ENCODE measurements at places on chromosomes 7 and 10. TPM values are rescaled to one million over a fixed set of nuclear protein-coding genes. Genes with fewer than 3 reads are reported as not detected.

MEST gene
- total RNA-seq, result 4.8 TPM

CPA2 gene
- total RNA-seq, result not detected

DNA sequence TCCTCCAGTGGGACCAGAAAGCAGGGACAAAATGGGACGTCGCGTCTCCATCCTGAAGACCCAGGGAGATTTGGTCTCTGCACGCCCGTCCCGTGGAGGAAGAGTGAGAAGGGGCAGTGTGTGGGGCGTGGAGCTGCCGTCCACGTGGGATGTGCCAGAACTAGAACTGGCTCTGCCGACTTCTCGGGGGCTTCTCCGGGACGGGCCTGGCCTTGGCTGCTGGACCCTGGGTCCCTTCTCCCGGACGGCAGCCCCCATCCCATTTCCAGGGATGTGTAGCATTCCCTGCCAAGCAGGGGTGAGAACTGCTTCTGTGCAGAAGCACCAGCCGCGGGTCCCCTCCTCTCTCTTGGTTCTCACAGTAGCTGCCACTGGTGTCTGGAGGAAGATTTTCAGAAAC, 18.8 kb upstream of the DPYSL4 start:
- peaks cover 14% of the 10 kb centered on the region for H3K4me1 ChIP-seq
- no peaks in the 10 kb centered on the region for H3K36me3 ChIP-seq
- H3K4me3 ChIP-seq, result no peak overlapping the region
- no peaks in the 10 kb centered on the region for H3K27me3 ChIP-seq
- DNase-seq, result no peak

DNA sequence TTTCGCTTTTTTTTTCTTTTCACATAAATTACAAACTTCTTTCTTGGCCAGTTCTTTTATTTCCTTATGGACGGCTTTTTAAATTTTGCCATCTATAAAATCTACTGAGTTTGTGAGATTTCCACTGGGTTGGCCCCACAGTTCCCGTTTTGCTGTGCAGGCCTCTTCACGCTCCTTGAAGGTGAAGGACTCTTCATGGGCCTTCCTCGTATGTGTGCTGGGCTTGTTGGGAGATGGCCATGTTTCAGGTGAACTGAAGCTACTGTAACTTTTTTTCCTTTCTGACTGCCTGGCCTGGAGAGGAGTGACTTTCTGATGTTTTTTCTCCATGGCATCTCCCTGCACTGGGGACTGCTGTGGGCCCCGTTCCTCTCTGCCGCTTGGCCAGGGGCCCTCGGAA, 262.4 kb downstream of the COBL start:
- DNase-seq, result no peak
- H3K4me3 ChIP-seq, result no peak overlapping the region
- H3K27ac ChIP-seq, result no peak overlapping the region
- no peaks in the 10 kb centered on the region for H3K36me3 ChIP-seq

FGFR2 gene
- total RNA-seq, result not detected

DNA sequence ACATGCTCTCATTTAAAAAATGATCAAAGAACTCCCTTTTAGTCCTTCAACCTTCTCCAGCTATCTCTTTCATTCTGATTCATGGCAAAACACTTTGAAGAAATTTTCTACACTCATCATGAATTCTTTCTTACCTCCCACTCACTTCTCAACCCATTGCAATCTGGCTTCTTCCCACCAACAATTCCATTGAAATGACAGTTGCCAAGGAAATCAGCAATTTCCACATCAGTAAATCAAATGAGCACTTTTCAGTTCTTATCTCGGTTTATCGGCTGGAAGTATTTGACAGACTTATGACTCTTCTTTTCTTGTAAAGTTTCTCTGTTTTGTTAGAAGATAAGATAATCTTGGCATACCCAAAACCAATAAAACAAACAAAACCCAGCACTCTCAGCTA, 99.1 kb upstream of the CACNA2D1 start:
- no peaks in the 10 kb centered on the region for H3K36me3 ChIP-seq
- no peaks in the 10 kb centered on the region for H3K27me3 ChIP-seq
- H3K4me3 ChIP-seq, result no peak overlapping the region

- H3K36me3 ChIP-seq, result no peaks in the 10 kb centered on the region
- H3K4me3 ChIP-seq, result no peak overlapping the region
- peaks cover 4% of the 10 kb centered on the region for H3K27me3 ChIP-seq
- H3K27ac ChIP-seq, result no peak overlapping the region
- no peaks in the 10 kb centered on the region for H3K4me1 ChIP-seq
Observed at GRCh38 chr10:51986516-51986915, 287.1 kb upstream of the CSTF2T start.

DNA sequence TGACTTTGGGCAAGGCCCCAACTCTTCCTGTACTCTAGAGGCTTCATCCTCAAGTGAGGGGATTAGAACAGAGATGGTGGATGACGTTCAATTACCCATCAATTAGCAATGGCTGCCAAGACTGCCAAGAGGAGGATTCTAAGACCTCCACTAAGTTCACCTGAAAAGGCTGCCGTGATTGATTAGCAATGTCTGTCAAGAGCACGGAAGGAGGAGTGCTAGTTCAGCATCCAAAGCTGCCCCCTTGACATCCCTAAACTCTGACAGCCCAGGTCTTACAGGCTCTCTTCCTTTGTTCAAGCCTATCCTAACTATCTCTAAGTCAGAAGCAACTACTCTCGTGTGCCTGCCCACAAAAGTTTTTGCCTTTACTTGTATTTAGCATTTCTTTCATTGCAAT, 68.4 kb downstream of the FAM53B start:
- peaks cover 87% of the 10 kb centered on the region for H3K4me1 ChIP-seq
- no peak for DNase-seq
- H3K27ac ChIP-seq, result no peak overlapping the region
- no peaks in the 10 kb centered on the region for H3K27me3 ChIP-seq

DNA sequence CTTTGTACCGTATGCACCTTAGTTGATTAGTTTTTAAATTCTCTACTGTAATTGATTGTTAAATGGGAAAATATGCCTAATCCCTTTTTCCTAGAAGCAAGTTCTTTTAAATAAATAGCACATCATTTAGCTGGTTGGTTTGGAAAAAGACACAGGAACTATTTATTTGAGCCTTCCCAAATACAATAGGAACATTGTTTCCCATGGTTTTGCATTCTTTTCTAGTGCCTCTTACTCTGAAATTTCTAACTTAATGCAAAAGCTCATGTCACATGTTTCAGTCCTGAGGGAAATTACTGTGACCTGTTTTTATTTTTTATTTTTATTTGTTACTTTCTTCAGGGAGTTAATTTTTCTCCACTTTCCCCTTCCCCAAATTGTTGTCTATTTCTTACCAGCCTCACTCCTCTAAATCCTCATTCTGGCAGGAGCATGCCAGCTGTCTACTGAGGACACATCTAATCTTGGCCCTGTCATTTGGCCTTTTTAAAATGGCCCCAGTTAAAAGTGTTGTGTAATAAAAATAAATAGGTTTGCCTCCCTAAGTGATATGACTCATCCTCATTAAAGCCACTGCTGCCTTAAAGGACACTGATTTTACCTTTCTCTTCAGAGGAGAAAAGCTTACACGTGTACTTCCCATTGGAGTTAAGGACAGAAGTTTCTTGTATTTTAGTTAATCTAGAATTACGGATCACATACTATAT, 94.5 kb downstream of the PPP1R3A start:
- H3K36me3 ChIP-seq, result no peaks in the 10 kb centered on the region
- DNase-seq, result no peak
- H3K27me3 ChIP-seq, result no peaks in the 10 kb centered on the region
- H3K27ac ChIP-seq, result no peak overlapping the region

DMTF1 gene
- 90.0 TPM for total RNA-seq

GRCh38 chr7:15571301-15571878, 9.6 kb upstream of the AGMO start:
- no peak overlapping the region for H3K27ac ChIP-seq
- H3K4me3 ChIP-seq, result no peak overlapping the region
- no peaks in the 10 kb centered on the region for H3K27me3 ChIP-seq
- no peaks in the 10 kb centered on the region for H3K36me3 ChIP-seq

- DNase-seq, result no peak
- H3K27ac ChIP-seq, result no peak overlapping the region
- H3K36me3 ChIP-seq, result no peaks in the 10 kb centered on the region
- H3K27me3 ChIP-seq, result no peaks in the 10 kb centered on the region
Observed at GRCh38 chr10:60299961-60300883, 89.5 kb downstream of the ANK3 start.

DNA sequence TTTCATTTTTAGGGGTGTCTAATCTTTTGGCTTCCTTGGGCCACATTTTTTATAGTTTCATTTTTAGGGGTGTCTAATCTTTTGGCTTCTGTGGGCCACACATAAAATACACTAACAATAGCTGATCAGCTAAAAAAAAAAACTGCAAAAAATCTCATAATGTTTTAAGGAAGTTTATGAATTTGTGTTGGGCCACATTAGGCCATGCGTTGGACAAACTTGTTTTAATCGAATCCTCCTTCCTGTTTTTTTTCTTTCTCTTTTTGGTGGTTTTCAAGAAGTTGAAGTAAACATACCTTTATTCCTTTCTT, 37.4 kb downstream of the ZNRF2 start:
- peaks cover 11% of the 10 kb centered on the region for H3K36me3 ChIP-seq
- DNase-seq, result no peak
- no peaks in the 10 kb centered on the region for H3K27me3 ChIP-seq

DNA sequence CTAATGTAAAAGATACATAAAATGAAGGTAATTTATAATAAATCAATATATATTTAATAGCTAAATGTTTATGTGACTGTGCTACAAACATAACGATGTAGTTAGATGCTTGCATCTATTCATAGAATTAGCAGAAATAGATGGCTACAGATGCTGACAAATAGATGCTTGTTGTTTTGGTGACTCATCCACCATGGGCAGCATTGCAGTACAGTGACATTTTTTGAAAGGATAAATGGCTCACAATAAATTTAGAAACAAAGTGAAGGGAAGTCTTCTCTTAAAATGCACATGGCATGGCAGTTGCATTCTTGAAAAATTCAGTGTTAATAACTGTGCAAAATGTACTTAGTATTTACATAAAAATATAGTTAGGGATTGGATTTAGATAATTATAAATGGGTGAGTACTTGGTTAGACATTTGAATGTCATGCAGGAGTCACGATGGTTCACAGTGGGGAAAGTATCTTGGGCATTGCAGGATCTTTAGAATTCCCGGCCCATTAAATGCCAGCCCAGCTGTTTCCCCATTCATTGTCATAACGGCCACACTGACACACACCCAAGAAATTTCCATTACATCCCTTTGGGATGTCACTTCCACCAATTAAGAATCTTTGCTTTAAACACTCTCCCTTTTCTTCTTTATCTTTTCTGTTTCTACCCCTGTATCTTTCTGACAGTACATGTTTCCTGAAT, 564.1 kb downstream of the ATRNL1 start:
- H3K4me1 ChIP-seq, result no peaks in the 10 kb centered on the region
- H3K36me3 ChIP-seq, result no peaks in the 10 kb centered on the region
- no peak overlapping the region for H3K4me3 ChIP-seq
- H3K27ac ChIP-seq, result no peak overlapping the region

GRCh38 chr10:128263891-128264688, 137.9 kb upstream of the MKI67 start:
- no peak overlapping the region for H3K4me3 ChIP-seq
- H3K27ac ChIP-seq, result no peak overlapping the region
- peaks cover 36% of the 10 kb centered on the region for H3K27me3 ChIP-seq

ASAH2 gene
- total RNA-seq, result 3.9 TPM

SLC18A3 gene
- not detected for total RNA-seq

DNA sequence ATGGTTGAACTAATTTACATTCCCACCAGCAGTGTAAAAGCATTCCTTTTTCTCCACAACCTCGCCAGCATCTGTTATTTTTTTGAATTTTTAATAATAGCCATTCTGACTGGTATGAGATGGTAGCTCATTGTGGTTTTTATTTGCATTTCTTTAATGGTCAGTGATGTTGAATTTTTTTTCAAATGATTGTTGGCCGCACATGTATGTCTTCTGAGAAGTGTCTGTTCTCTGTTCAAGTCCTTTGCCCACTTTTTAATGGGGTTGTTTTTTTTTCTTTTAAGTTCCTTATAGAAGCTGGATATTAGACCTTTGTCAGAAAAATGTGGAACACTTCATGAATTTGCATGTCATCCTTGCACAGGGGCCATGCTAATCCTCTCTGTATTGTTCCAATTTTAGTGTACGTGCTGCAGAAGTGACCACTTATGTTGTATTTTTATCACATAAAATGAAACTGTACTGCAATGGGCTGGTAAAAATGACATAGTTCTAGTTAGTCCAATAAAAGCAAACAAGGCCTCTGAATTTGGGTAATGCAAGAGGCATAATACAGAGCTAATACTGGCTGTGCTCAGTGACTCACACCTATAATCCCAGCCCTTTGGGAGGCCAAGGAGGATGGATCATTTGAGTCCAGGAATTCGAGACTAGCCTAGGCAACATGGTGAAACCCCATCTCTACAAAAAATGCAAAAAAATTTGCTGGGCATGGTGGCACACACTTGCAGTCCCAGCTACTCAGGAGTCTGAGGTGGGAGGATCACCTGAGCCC, 70.3 kb downstream of the ABI1 start:
- H3K4me1 ChIP-seq, result peaks cover 32% of the 10 kb centered on the region
- H3K4me3 ChIP-seq, result no peak overlapping the region
- H3K27me3 ChIP-seq, result no peaks in the 10 kb centered on the region
- H3K27ac ChIP-seq, result no peak overlapping the region
- H3K36me3 ChIP-seq, result peaks cover 2% of the 10 kb centered on the region

- no peak overlapping the region for H3K27ac ChIP-seq
- H3K4me1 ChIP-seq, result no peaks in the 10 kb centered on the region
- no peak overlapping the region for H3K4me3 ChIP-seq
- no peaks in the 10 kb centered on the region for H3K36me3 ChIP-seq
Observed at GRCh38 chr7:124575176-124575575, 190.4 kb downstream of the GPR37 start.

DNA sequence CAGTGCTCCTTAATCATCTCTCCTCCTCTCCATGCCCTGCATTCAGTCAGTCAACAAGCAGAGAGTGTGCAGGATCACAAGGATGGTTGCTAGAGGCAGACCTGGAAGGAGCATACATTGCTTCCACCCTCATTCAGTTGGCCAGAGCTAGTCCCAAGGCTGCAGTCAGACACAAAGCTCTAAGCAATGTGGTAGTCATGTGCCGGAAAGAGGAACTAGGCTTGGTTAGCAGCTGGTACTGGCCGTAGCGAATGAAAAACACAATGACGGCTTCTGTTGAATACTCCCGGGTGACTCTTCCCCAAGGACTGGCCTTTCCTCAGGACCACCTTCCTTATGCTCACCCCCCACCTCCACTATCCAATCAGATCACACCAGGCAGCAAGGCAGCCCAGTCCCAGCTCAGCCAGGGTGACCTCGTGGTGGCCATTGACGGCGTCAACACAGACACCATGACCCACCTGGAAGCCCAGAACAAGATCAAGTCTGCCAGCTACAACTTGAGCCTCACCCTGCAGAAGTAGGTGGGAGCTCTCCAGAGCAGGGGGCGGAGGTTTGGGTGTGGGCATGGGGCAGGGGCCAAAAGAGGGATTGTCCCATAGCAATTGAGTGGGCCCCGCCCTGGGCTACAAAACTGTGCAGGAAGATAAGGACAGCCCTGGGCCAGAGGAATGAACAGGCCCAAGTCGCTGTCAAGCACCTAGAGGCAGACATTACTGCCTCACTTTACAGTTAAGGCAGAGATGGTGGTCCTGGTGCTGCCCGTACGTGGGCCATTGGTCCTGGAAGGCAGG, 10.9 kb downstream of the LDB3 start:
- no peaks in the 10 kb centered on the region for H3K27me3 ChIP-seq
- no peak overlapping the region for H3K27ac ChIP-seq
- H3K36me3 ChIP-seq, result no peaks in the 10 kb centered on the region
- no peaks in the 10 kb centered on the region for H3K4me1 ChIP-seq
- H3K4me3 ChIP-seq, result no peak overlapping the region

GRCh38 chr7:100122067-100122466, 2.6 kb downstream of the CNPY4 start:
- H3K27me3 ChIP-seq, result no peaks in the 10 kb centered on the region
- no peak overlapping the region for H3K27ac ChIP-seq
- DNase-seq, result no peak
- no peaks in the 10 kb centered on the region for H3K36me3 ChIP-seq

All from activated T-cell treated with anti-CD3 and anti-CD28 coated beads, Interleukin-2, amount 50 U/mL, for 72 hours (primary cell).